ENCODE measurements at places on chromosomes 5 and 9. TPM values are rescaled to one million over a fixed set of nuclear protein-coding genes. Genes with fewer than 3 reads are reported as not detected.

DNA sequence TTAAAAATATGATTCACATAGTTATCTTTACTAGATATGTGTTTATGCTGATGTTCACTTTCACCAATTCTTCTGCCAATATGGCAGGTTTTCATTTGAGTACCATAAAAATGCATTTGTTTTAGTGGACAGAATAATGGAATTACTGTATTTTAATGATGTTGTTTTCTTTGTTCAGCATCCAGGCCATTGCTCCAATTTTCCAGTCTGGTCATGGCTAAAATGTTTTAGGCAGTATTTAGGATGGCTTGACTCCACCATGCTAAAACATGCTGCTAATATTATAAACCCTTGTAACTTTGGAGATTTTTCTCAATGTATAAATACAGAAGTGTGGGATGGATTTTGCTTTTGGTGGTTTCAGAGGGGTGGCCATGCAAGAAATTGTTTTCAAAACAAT lies 273.0 kb upstream of the RPS23 start:
- DNase-seq: no peak
- H3K36me3 ChIP-seq: no peaks in the 10 kb centered on the region
- no peak overlapping the region for H3K4me3 ChIP-seq
- no peaks in the 10 kb centered on the region for H3K27me3 ChIP-seq

- no peaks in the 10 kb centered on the region for H3K27me3 ChIP-seq
- peaks cover 9% of the 10 kb centered on the region for H3K36me3 ChIP-seq
- H3K4me1 ChIP-seq: no peaks in the 10 kb centered on the region
Observed at GRCh38 chr5:131515348-131515747, 119.7 kb downstream of the RAPGEF6 start.

DNA sequence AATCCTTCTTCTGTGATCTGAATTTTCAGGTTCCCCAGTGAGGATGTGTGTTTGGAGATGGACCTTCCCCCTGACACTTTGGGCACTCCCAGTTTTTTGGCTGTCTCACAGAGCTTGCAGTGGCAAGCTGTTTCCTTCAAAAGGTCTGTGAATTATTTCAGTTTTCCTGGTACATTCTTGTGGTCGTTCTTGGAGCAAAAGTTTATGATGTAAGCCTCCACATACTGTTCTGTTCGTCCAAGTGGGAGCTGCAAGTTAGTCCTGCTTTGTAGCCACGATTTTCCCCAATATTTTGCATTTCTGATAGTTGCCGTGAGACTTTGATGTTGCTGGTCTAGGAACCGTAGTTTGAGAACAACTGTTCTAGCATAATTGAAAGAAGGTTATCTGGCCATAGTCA lies 88.3 kb downstream of the MTAP start:
- no peak overlapping the region for H3K4me3 ChIP-seq
- no peaks in the 10 kb centered on the region for H3K4me1 ChIP-seq
- no peak overlapping the region for H3K27ac ChIP-seq

- DNase-seq: no peak
- no peak overlapping the region for H3K27ac ChIP-seq
- no peak overlapping the region for H3K4me3 ChIP-seq
- no peaks in the 10 kb centered on the region for H3K27me3 ChIP-seq
- H3K4me1 ChIP-seq: no peaks in the 10 kb centered on the region
Observed at GRCh38 chr9:127285965-127286364, 21.4 kb downstream of the GARNL3 start.

- peaks cover 35% of the 10 kb centered on the region for H3K27me3 ChIP-seq
- no peak overlapping the region for H3K4me3 ChIP-seq
- H3K4me1 ChIP-seq: peaks cover 30% of the 10 kb centered on the region
- H3K27ac ChIP-seq: no peak overlapping the region
- H3K36me3 ChIP-seq: peaks cover 19% of the 10 kb centered on the region
Observed at GRCh38 chr5:176611435-176611834, 1.5 kb upstream of the GPRIN1 start.

GRCh38 chr5:78779771-78780616 lies 131.4 kb upstream of the LHFPL2 start:
- no peaks in the 10 kb centered on the region for H3K36me3 ChIP-seq
- DNase-seq: no peak
- no peak overlapping the region for H3K4me3 ChIP-seq
- H3K27ac ChIP-seq: no peak overlapping the region
- H3K4me1 ChIP-seq: no peaks in the 10 kb centered on the region
- H3K27me3 ChIP-seq: no peaks in the 10 kb centered on the region

- H3K36me3 ChIP-seq: peaks cover 12% of the 10 kb centered on the region
- no peak overlapping the region for H3K27ac ChIP-seq
- no peaks in the 10 kb centered on the region for H3K27me3 ChIP-seq
- no peak for DNase-seq
- H3K4me3 ChIP-seq: no peak overlapping the region
- peaks cover 9% of the 10 kb centered on the region for H3K4me1 ChIP-seq
Observed at GRCh38 chr9:128002959-128003358, 22.2 kb upstream of the EEIG1 start.

DNA sequence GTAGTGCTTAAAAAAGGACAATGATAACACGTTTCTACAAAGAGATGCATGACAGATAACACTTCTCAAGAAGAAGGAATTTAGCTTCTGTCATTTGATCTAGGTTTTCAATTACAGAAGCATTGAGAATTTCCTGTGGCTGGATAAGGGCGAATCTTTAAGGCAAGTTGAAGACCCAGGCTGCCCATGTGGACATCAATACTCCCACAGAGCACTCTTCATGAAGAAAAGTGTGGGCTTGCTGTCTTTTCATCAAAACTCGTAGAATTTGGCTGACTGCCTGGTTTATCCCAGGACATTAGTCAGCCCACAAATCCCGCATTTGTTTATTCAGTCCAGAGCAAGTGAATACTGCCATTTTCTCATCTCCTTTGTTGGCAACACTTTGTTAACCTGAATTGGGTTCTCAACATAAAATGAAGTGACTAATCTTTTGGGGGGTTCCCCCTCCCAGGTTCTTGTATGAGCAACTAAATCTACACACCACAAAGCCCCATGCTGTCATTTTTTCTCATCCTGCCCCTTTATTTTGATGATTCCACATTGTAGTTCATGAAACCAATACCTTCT lies 43.4 kb upstream of the CDKN2B start:
- H3K4me3 ChIP-seq: no peak overlapping the region
- peak overlapping the region; percentile 59 for H3K27ac ChIP-seq
- no peaks in the 10 kb centered on the region for H3K36me3 ChIP-seq
- DNase-seq: peak; percentile 53

DNA sequence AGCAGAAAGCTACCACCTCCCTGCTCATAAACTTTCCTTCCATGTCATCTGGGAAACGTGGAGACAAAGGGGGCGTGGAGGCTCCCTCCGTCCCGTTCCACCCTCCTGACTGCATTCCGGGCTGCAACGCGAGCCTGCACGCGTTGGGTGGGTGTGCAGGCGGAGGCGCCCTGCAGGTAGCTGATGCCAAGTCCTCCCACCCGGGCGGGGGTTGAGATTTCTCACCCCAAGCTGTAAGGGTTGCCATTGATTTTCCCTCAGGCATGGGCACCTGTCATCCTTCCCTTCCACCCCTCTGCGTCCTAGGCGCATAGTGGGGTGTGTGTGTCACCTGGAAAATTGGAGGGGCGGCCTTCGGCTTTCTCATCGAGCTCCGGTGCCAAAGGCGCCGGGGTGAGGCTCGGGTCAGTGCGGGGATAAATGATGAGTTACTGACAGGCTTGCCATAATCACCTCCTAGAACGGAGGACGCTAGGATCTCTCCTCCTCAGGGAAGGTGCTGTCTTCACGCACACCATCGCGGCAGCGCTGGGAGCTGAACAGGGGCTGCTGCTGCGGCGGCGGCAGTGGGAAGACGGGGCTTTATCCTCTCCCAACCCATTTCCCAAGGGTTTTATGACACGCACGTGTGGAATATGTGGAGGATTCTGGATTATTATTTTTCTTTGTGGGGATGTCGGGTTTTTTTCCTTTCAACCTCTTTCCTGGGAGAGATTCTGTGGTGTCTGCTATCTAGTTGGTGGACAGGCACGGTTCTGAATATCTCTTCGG lies 973 bp downstream of the PLPPR1 start:
- no peak for DNase-seq
- no peak overlapping the region for H3K27ac ChIP-seq
- peaks cover 10% of the 10 kb centered on the region for H3K36me3 ChIP-seq

DNA sequence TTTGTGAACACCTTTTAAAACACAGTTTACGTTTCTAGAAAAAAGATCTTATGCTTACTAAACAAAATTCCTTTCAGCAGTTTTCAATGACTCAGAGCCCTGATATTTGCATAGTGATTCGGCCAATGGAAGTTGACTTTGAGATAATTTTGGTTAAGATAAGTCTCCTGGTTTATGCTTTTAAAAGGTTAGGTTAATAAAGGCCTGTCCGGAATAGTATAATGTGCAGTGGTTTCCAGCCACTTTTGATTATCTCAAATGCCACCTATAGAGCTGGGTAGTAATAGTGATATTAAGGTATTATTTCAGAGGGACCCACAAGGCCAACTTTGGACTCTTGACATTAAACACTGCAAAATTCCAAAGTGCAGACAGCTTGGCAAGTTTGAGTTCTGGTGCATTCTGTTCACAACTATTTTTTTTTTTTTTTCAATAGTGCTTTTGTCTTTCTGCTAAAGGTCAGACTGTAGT lies 86.1 kb downstream of the F2RL2 start:
- H3K4me3 ChIP-seq: no peak overlapping the region
- H3K27ac ChIP-seq: no peak overlapping the region
- H3K36me3 ChIP-seq: no peaks in the 10 kb centered on the region
- DNase-seq: no peak
- peaks cover 13% of the 10 kb centered on the region for H3K4me1 ChIP-seq

GRCh38 chr5:170275376-170275994 lies 22.1 kb downstream of the LCP2 start:
- no peak overlapping the region for H3K27ac ChIP-seq
- no peak for DNase-seq
- no peaks in the 10 kb centered on the region for H3K36me3 ChIP-seq
- H3K4me3 ChIP-seq: no peak overlapping the region
- no peaks in the 10 kb centered on the region for H3K4me1 ChIP-seq

GRCh38 chr5:34016222-34016621 lies 8.4 kb upstream of the AMACR start:
- H3K4me3 ChIP-seq: no peak overlapping the region
- no peak overlapping the region for H3K27ac ChIP-seq
- no peak for DNase-seq
- no peaks in the 10 kb centered on the region for H3K36me3 ChIP-seq
- H3K27me3 ChIP-seq: no peaks in the 10 kb centered on the region

- H3K27ac ChIP-seq: no peak overlapping the region
- H3K36me3 ChIP-seq: no peaks in the 10 kb centered on the region
- no peaks in the 10 kb centered on the region for H3K4me1 ChIP-seq
- H3K27me3 ChIP-seq: no peaks in the 10 kb centered on the region
Observed at GRCh38 chr9:15693701-15694100, 140.9 kb downstream of the CCDC171 start.

- H3K4me3 ChIP-seq: no peak overlapping the region
- no peaks in the 10 kb centered on the region for H3K4me1 ChIP-seq
- peaks cover 100% of the 10 kb centered on the region for H3K27me3 ChIP-seq
- H3K27ac ChIP-seq: no peak overlapping the region
- H3K36me3 ChIP-seq: no peaks in the 10 kb centered on the region
Observed at GRCh38 chr5:66333192-66333591, 189.1 kb downstream of the SREK1 start.

- no peaks in the 10 kb centered on the region for H3K27me3 ChIP-seq
- no peaks in the 10 kb centered on the region for H3K4me1 ChIP-seq
- H3K27ac ChIP-seq: no peak overlapping the region
- no peak overlapping the region for H3K4me3 ChIP-seq
Observed at GRCh38 chr5:29351170-29351569, 1842.3 kb upstream of the CDH6 start.

- no peak overlapping the region for H3K4me3 ChIP-seq
- H3K36me3 ChIP-seq: peaks cover 3% of the 10 kb centered on the region
- no peaks in the 10 kb centered on the region for H3K4me1 ChIP-seq
- DNase-seq: no peak
- no peak overlapping the region for H3K27ac ChIP-seq
- H3K27me3 ChIP-seq: no peaks in the 10 kb centered on the region
Observed at GRCh38 chr9:65432051-65432450, 147.0 kb upstream of the FOXD4L5 start.

GRCh38 chr9:111794835-111795556 lies at the start of gene SHOC1:
Gene SHOC1 (minus strand): TSS chr9:111794937. CDS start chr9:111791418, 3,519 bp downstream.
- no peak within 1 kb of the TSS for H3K4me3 ChIP-seq
- no peaks in the 10 kb centered on the region for H3K36me3 ChIP-seq
- no peaks in the 10 kb centered on the region for H3K27me3 ChIP-seq
- DNase-seq: no peak
- no peak within 1 kb of the TSS for H3K27ac ChIP-seq
- no peaks in the 10 kb centered on the region for H3K4me1 ChIP-seq

Gene PPP2R2B
- 1.2 TPM for total RNA-seq

Gene SLC46A2
- not detected for total RNA-seq

Gene BAAT
- 18.6 TPM for total RNA-seq

Gene MYORG
- total RNA-seq: 12.5 TPM

Gene DOK3
- 14.5 TPM for total RNA-seq

Gene ANKRD55
- total RNA-seq: not detected

Gene ARHGAP26
- total RNA-seq: 112 TPM

Gene GLT6D1
- total RNA-seq: not detected

Gene CAMK2A
- total RNA-seq: not detected

Gene NTRK2
- total RNA-seq: 1.5 TPM

Gene OR1Q1
- total RNA-seq: not detected

Gene ATOX1
- 239 TPM for total RNA-seq

Gene ARHGEF39
- 15.4 TPM for total RNA-seq

Gene FOXE1
- 9.1 TPM for total RNA-seq

Gene INSL6
- not detected for total RNA-seq

Gene CDKN2A
- total RNA-seq: 284 TPM

Measured in Calu3 (cell line).